NCI-H2107 (cell line): ENCODE measurements at places on chromosomes 7 and 10.

DNA sequence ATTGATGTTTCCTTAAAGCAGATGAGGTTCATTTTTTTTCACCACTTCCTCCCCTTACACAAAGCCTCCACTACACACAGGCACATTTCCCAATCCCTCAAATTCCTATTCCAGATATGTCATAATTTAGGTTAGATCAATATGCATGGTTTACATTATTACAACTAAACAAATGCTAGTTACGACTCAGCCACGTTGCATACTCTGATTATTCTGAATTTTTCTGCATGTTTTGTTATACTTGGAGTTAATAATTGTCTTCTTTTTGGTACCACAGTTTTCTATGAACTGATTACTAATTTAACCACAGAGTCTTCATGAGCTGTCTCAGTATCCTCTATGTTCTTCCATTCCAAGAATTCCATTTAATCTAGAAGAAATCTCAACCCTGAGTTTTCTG is 4.4 kb upstream of the BICC1 start:
- no peak for DNase-seq

GRCh38 chr10:3811291-3811870 is 26.4 kb upstream of the KLF6 start:
- DNase-seq: no peak

- DNase-seq: no peak
These were observed 29.0 kb downstream of the ATOH7 start for GRCh38 chr10:68202960-68203353.

DNA sequence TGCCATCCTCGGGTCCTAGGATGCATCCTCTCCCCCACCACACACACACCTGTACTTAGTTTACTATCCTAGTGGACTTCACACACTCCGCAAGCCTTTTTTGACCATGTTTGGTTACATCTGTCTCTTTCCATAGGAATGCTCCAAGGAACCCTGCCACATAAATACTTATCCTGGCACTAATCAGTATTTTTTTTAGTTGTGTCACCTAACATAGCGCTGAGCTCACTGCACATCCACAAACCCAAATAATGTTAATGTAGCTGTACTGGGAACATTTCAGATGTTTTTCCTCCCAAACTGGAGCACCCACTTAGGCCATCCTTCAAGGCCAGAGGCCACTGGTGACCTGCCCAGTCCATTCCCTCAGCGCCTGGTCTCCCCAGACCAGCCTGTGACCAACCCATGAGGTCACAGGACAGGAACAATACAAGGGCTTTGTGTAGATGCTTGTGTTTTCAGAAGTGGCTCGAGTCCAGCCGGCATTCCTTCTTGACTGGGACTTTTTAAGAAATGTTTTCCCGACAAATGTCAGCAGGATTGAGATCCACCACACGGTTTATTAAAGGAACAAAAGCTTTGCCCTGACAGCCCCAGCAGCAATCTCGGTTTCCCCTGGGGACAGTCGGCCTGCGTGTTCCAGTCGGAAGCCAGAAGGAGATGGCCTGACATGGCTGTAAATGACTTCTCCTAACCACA is 181.4 kb downstream of the JCAD start:
- DNase-seq: no peak

DNA sequence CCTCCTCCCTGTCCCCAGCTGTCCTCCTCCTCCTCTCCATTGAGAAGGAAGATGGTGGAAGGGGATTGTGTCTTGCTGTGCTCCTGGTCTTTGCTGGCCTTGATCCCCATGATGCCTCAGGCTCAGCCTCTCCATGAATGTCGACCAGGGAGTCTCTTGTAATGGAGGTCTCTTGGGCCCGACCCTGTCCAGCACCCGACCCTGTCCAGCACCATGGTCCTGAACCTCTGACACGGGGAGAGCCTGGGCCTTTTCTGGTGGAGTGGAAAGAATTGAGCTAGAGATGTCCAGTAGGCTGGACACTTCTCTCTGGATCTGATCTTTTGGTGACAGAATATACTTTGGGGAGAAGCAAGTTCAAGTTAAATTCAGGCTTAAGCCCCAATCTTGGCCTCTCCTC is 42.3 kb upstream of the HMX3 start:
- DNase-seq: no peak

- DNase-seq: no peak
These were observed 19.4 kb upstream of the SH2D4B start for GRCh38 chr10:80518143-80518806.

GRCh38 chr7:158160199-158160598 is 427.4 kb downstream of the PTPRN2 start:
- no peak for DNase-seq

DNA sequence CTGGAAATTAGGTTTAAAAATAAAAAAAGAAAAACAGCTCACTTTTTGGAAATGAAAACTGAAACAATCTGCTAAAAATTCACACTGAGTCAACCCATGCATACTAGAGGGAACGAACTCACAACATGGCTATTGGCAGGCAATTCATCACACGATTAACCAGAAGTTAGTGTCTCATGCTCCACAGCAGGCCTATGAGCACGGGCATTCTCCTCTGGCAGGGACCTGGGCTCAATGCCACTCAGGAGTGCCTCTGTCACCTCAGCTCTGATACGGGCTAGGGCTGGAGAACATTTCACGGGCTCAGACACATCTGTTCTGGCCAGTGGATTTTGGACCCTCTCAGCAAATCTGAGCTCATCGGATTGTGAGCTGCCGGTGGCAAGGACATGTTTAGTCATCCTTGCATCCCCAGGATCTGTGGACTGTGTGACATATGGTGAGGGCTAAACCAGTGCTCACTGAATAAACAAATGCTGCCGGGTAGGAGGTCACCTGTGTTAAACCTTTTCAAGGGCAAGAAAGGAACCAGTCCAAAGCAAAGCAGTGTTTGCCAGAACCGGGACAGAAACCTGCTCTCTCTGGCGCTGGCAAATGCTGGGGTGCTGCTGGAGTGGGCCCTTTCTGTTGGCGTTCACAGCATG is 40.1 kb downstream of the POLR3A start:
- no peak for DNase-seq

GRCh38 chr10:43960135-43960415 is 311.4 kb upstream of the ZNF32 start:
- no peak for DNase-seq

DNA sequence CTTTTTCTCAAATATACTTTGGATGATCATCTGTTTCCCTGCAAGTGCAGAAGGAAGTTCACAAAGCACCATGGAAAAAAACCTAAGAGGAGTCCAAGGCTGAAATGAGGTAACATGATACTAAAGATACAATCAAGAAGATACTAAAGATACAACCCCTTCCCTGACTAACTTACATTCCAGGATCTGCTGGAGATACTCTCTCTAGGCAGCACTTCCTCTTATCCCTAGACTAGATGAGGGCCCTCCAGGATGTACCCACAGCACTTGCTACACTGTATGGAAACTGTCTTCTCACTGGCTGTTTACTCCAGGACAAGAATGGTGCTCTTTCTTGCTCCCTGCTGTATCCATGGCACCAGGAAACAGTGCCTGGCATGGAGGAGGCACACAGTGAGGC is 116.4 kb upstream of the NFE2L3 start:
- DNase-seq: no peak

DNA sequence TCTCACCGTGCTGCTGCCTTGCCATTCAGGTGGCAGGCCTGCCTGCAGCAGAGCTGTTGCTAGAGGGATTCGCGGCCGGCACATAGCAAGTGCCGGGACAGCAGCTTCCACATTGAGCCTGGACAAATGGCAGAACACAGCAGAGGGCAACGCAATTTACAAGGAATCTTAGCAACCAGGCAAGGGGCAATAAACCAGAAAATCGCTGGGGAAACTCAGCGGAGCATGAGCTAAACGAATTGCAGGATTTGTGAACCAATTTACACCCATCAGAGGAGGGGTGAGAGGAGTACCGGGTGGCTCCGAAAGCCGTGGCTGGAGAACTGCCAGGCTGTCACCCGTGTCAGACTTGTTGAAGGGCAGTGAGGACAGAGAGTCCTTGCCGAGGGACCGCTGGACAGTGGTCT is 58.6 kb upstream of the LOXL4 start:
- DNase-seq: no peak

DNA sequence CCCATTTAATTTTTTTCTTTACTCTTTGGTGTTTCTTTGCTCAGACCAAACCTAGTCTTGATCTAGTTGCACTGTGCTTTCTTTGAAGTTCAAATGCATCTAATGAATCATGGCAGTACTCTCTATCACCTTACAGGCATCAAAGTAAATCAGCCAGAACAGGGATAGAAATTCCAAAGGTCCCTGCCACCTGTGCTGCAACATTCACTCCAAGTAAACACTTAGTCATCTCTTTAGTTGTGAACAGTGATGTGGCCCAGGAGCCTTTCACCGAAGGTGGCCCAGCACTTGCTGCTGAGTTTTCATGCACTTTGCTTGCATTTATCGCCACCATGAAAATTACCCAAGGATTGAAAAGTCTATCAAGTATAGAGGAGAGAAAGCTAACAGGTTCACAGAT is 314.1 kb upstream of the ETV1 start:
- DNase-seq: no peak

GRCh38 chr7:158062661-158063060 is 525.0 kb downstream of the PTPRN2 start:
- DNase-seq: no peak

GRCh38 chr10:42874713-42875387 is 92.3 kb downstream of the BMS1 start:
- DNase-seq: no peak

GRCh38 chr7:47427051-47427643 is 154.8 kb downstream of the TNS3 start:
- no peak for DNase-seq

DNA sequence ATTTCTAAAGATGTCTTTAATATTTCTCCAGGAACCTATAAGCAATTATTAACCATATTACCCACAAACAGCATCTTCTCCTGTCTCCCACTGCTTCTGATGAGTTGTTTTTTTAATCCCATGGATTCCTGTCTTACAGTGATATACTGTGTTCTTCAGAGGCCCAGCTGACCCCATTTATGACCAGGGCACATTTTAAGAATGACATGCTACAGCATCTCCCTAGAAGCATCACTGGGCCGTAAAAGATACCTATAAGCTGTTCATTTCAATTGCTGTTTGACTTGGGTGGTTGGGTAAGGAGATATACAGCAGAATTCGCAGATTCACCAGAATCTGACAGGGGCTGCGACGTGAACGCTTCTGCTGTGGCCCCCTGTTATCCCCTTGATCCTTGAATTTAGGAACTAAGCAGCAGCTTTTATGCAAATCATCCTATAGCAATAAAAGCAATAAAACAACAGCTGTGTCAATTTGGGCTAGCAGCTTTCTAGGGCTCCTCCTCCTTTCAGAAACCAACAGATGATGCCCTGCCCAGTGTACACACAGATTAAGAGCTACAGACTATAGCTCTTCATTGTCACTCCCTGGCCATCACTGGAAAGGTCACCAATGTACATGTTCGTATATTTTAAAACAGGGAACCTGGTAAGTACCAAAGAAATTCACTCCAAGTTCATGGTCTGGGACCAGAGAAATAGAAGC is 86.8 kb downstream of the CPEB3 start:
- no peak for DNase-seq

DNA sequence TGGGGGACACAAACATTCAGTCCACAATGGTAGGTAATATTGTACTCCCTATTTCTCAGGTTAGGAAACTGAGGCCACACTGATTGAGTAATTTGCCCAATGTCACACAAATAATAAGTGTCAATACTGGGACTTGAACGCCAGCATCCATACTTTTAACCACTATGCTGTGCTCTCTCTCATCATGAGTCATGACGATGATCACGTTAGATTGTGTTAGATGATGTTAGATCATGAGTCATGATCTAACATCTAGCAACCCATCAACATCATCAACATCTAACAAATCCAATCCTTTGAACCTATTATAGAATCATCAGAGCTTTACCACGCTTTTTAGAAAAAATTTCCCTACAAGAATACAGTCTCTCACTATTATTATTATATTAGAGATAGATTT is 28.1 kb upstream of the HERPUD2 start:
- no peak for DNase-seq

GRCh38 chr10:46547541-46548497 is 8.6 kb downstream of the GPRIN2 start:
- DNase-seq: no peak

DNA sequence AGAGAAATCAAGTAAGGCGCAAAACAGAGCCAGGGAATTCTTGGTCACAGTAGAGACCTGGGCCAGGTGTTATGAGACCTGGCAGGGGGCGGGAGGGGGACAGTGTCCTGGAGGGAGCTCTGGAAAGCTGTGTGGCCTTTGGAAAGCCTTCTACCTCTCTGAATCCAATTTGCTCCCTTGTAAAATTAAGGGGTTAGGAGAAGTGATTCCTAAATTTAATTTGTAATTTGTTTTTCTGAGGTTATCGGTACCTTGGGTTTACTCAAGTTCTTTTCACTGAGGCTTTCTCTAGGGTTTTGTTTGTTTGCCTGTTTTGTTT is 920.8 kb downstream of the TYW1 start:
- no peak for DNase-seq

DNA sequence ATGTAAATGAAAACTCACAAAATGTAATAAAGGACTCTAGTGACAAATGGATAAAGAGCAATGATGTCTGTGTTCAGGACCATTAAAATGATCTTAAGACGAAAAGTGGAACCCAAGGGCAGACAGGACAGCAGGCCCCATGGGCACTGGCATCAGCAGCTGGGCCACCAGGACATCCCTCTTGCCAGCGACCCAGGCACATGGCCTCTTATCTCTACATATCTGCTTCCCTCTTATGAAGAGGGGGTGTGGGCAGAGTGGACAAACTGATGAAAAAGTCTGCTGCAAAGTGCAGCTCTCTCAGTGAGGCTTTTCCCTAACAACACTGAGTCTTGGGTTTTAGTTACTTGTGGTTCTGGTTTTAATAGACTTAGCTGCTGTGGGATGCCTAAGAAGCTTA is 44.8 kb upstream of the ANKRD1 start:
- DNase-seq: no peak

GRCh38 chr7:74483402-74484336 is 30.0 kb downstream of the GTF2IRD1 start:
- DNase-seq: no peak

DNA sequence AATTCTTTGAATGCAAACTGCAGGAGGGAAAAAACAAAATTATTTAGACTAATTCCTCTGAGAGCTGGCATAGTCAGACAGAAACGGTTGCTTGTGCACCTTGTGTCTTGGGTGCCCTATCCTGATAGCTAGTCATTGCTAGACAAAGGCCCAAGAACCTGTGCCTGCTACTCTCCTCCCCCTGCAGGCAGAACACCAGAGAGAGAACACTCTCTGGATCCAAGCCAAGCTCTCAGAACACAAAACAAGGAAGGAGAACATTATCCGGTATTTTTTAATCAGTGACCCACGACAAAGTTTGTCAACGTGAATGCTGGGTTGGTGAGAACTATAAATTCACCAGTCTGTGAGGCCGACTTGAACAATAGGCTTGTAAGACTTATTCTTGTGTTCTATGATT is 18.8 kb upstream of the PPP1R9A start:
- no peak for DNase-seq

- DNase-seq: no peak
These were observed 64.3 kb upstream of the ADRB1 start for GRCh38 chr10:113979409-113979808.

- DNase-seq: no peak
These were observed 60.4 kb downstream of the EVX1 start for GRCh38 chr7:27303026-27303425.

GRCh38 chr7:133705596-133705995 is 421.5 kb upstream of the LRGUK start:
- DNase-seq: no peak
